ENCODE measurements at places on chromosomes 5 and 9.

- no peak for DNase-seq
Measured at GRCh38 chr5:52740007-52740406, 47.7 kb upstream of the ITGA1 start.

GRCh38 chr9:72839085-72839484 lies 113.8 kb downstream of the ALDH1A1 start:
- DNase-seq = no peak

DNA sequence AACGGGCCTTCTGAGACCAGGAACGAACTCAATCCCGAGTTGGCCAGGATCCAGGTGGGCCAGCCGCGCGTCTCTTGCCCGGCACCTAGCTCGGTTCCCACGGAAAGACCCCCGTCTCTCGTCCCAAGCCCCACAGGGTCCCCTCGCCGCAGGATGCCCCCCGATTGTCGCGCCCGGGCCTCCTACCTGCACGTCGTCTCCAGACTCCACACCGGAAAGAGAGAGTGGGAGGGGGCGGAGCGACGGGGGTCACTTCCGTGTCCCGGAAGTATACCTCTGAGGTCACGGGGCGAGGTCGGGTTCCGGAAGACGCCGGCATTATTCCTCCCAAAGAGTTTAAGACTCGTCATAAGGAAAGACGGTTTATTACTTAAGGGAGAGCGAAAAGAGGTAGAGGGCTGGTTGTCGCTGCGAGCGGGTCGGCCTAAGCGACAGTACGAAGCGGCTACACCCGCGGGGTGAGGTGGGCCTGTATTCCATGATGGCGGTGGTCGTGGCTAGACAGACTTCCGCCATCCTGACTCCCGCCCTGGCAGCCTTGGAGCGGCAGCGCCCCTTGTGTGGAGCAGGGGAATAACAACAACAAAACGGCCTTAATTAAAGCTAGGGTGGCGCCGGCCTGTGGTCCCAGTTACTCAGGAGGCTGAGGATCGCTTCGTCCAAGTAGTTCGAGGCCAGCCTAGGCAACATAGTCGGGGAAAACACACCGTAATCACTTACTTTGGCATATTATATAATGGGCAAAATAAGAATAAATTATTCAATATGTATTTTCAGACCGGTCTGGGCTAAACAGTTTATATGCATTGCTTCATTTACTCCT lies at the start of gene RPS14:
Gene RPS14 (minus strand): TSS at position 223 of the 823 bp plus-strand sequence. CDS start 2,006 bp downstream, outside the sequence.
- peak; percentile 96 for DNase-seq

GRCh38 chr5:58778888-58779287 lies 196.0 kb downstream of the RAB3C start:
- no peak for DNase-seq

- no peak for DNase-seq
Measured at GRCh38 chr5:154842689-154843530, 7.5 kb downstream of the FAXDC2 start.

DNA sequence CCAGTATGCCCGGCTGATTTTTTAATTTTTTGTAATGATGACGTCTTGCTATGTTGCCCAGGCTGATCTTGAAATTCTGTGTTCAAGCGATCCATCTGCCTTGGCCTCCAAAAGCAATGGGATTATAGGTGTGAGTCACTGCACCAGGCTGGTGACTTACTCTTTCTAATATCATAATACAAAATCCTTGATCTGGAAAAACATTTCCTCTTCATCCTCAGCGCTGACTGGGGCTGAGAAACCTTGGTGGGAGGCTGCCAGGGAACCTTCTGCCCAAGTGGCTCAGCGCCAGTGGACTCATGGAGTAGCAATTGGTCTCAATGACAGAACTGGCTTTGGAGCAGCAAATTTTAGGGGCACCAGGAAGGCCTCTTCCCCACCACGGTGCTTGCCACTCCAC lies 17.5 kb upstream of the SEMA4D start:
- DNase-seq = no peak

GRCh38 chr5:126972062-126972895 lies 58.1 kb downstream of the MARCHF3 start:
- DNase-seq = peak; percentile 39

GRCh38 chr5:54438620-54439389 lies 16.7 kb upstream of the HSPB3 start:
- no peak for DNase-seq

DNA sequence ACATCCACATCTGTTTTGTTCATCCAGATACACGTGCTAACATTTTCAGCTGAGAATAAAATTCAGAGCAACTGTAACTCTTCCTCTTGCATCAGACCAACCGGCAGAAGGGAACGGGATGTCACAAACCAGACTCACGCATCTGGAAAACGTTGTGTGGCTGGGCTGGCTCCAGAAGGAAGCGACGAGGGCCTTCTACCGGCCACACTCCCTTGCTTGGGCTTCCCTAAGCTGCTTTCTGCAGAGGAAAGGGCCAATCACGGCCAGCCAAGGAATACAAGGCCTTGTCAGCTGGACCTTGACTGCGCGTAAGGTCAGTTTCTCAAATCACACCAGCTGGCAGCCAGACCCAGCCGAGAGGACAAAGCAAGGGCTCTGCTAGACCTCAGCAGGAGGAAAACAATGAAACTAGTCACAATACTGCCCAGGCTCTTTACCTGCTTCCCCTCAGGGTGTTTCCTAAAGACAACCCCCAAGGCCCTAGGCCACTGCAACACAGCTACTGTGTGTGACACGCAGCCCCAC lies 106.1 kb downstream of the THBS4 start:
- DNase-seq = no peak

GRCh38 chr5:149147676-149148075 lies 6.4 kb downstream of the ABLIM3 start:
- no peak for DNase-seq

DNA sequence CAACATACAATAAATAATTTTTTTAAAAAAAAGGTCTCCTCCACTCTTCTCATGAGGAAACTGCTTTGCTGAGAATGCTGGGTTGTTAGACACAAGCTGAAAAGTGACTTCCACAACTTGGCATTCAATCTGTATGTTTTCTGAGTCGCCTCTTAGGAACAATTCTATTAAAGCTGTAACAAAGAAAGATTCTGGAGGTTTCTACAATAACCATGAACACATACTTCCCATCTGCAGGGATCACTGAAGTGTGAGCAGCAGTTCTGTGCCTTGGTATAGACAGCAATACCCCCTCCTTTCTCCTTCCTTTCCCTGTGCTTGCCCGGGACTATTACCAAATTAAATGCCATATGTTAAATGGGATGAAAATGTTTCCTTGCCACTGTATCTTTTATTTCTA lies 1.5 kb downstream of the DIRAS2 start:
- DNase-seq = no peak

DNA sequence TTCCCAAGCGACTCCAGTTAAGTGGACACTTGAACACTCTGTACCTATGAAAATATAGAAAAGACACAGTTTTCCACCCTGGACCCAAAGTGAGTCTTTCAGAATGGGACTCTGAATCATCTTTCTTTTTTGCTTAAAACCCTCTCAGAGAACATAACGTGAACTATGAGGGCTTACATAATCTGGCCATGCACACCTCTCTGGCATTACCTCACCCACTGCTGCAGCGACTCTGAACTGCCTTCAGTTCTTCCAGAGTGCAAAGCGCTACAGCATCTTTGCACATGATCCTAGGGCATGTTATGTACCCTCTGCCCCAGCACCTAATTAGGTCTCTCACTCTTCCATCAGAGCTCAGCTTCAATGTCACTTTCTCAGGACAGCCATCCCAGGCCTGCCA lies 186.2 kb downstream of the RORB start:
- DNase-seq = no peak

DNA sequence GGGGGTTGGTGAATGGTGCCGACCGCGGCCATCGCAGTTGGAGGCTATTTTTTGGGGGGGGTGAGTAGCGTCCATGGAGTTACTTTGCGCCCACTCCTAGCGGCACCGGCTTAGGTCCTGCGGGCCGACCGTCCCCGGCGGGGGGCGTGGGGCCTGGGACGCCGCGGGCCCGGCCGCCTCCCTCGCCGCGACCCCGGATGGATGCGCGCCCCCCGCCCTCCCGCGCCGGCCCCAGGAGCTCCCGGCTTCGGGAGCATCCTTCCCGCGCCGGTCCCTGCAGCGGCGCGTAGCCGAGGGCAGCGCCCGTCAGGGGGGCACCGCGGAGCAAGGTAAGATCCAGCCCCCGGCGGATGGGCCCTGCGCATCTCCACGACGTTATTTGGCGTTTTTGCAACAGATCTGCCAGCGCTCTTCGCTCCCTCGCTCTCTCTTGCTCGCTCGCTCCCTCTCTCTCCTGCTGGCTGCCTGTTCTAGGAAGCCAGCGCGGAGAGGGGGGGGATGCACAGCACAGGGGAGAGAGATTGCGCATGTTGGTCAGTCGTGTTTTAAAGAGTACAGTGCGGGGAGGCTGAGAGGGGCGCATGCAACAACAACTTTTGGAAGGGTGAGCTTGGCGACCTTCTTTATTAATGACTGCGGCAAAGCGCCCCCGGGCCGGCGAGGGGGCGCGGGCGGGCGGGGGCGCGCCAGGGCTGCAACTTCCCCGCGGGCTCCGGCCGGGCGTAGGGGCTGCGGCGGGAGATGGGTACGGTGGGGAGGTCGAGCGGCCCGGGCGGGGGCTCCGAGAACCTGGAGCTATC lies 413 bp downstream of the JADE2 start:
- peak; percentile 72 for DNase-seq

DNA sequence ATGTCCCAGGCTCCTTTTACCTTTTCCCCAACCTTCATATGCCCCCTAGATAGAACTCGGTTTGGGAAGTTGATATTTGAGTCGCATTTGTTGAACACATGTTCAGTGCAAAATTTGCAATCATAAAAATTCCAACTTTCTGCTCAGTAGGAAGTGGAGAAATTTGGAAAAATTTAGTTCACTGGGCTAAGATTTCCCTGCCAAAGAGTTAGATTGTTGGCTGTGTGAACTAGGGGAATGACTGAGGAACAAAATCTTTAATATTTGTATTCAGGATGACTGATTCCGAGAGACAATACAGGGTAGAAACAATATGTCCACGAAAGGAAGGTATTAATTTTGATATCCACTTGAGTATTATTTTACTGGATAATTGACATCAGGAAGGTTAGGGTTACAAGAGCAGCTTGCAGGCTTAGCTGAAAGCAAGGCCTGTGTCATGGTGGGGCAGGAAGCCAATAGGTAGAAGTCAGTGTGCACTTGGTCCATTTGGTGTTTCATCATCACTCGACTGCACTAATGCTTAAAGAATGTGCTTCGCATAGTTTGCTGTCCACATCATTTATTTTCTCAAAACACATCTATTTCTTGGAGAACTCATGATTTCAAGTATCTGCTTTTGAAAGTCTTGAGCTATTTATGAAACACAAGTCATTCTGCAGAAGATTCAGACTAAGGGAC lies 59.4 kb upstream of the GNA14 start:
- no peak for DNase-seq

GRCh38 chr5:153745778-153746395 lies 255.4 kb downstream of the GRIA1 start:
- DNase-seq = no peak
